T-helper 17 cell (primary cell): ENCODE measurements at places on chromosomes 5 and 9. TPM values are rescaled to one million over a fixed set of nuclear protein-coding genes. Genes with fewer than 3 reads are reported as not detected.

DNA sequence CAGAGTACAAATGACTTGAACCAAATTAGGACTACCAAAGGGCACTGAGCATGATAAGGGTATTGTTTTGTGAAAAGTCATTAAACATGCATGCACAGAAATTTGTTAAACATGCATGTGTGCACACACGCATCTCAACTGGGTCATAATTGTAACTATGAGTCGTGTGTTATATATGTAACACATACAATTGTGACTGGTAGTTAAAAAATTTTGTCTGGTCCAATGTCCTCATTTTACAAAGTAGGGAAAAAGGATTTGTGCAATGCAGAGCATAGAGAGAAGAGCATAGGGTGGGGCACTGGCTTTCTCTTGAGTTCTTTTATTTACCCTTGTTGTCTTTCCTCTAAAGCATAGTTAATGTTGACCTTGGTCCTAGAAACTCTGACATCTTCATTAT lies 19.3 kb upstream of the IGFBPL1 start:
- H3K27me3 ChIP-seq, result peaks cover 19% of the 10 kb centered on the region
- no peak overlapping the region for H3K4me3 ChIP-seq
- H3K27ac ChIP-seq, result no peak overlapping the region
- H3K4me1 ChIP-seq, result peaks cover 5% of the 10 kb centered on the region
- peaks cover 2% of the 10 kb centered on the region for H3K36me3 ChIP-seq

DNA sequence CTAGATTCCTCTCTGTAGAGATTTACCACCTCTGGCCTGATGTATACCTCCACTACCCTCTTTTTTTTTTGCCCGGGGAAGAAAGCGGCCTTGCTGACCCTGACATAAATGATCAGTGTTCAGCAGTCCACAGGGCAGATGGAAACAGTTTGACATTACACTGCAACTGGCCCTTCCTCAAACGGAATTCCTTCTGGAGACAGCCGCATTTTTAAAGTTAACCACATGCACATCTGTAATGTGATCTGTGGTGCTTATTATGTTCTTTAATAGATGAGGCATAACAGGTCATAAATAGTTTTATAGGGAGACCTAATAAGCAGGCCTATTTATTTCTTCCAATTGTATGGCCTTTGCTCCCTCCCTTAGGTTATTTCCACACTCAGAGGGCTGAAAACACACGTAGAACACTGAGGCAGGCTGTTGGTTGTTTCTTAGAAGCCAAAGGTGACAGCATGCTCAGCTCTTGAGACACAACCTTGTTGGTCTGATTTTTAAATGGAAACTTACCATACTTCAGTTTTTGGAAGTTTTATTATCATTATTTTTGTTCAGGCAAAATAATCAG lies 84.0 kb upstream of the APC start:
- H3K4me3 ChIP-seq, result no peak overlapping the region
- H3K27me3 ChIP-seq, result peaks cover 48% of the 10 kb centered on the region
- H3K27ac ChIP-seq, result no peak overlapping the region
- DNase-seq, result no peak

- H3K36me3 ChIP-seq, result peaks cover 2% of the 10 kb centered on the region
- peaks cover 7% of the 10 kb centered on the region for H3K4me1 ChIP-seq
- no peak overlapping the region for H3K27ac ChIP-seq
- H3K4me3 ChIP-seq, result no peak overlapping the region
These were observed 107.9 kb downstream of the NDUFAF2 start for GRCh38 chr5:61052882-61053281.

DNA sequence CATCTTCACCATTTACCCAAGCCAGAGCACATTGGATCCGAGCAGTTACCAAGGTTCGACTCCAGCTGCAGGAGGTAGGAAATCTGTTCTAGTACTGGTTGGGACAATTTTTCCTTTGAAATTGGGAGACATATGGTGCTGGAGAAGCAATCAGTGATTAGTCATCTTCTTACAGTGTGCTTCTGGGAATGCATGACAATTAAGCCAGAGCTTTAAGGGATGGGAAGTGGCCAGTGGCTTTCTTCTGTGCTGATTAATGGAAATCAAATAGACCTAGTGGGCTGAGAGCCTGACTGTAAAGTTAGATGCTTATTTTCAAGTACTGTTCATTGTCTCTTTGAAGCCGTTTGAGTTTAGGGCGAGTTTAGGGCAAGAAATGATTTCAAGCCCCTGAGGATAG lies 152.1 kb downstream of the UNC13B start:
- no peak overlapping the region for H3K4me3 ChIP-seq
- H3K27me3 ChIP-seq, result peaks cover 3% of the 10 kb centered on the region
- DNase-seq, result no peak
- no peaks in the 10 kb centered on the region for H3K4me1 ChIP-seq
- no peak overlapping the region for H3K27ac ChIP-seq
- no peaks in the 10 kb centered on the region for H3K36me3 ChIP-seq

DNA sequence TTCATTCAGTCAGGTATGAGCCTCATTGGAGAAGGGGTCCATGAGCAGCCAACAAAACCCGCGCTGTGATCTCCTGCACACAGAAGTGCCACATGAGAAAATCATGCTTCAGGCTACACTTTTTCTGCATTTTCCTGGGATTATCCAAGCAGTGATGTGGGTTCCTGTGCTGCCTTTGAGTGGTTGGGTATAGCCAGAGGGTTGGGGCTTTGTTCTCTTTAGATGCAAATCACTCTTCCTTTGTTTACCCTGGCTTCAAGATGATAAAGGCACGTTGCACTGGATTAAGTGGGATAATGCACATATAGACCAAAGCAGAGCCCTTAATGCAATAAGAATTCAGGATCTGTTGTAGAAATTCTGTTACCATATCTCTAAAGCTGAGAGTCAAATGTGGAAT lies 18.7 kb downstream of the ECM2 start:
- H3K27me3 ChIP-seq, result no peaks in the 10 kb centered on the region
- H3K27ac ChIP-seq, result no peak overlapping the region
- H3K4me1 ChIP-seq, result peaks cover 4% of the 10 kb centered on the region
- no peak overlapping the region for H3K4me3 ChIP-seq
- no peak for DNase-seq
- peaks cover 2% of the 10 kb centered on the region for H3K36me3 ChIP-seq

- no peaks in the 10 kb centered on the region for H3K36me3 ChIP-seq
- no peaks in the 10 kb centered on the region for H3K4me1 ChIP-seq
- no peaks in the 10 kb centered on the region for H3K27me3 ChIP-seq
- no peak overlapping the region for H3K27ac ChIP-seq
These were observed 97.7 kb upstream of the HCN1 start for GRCh38 chr5:45793638-45794532.

DNA sequence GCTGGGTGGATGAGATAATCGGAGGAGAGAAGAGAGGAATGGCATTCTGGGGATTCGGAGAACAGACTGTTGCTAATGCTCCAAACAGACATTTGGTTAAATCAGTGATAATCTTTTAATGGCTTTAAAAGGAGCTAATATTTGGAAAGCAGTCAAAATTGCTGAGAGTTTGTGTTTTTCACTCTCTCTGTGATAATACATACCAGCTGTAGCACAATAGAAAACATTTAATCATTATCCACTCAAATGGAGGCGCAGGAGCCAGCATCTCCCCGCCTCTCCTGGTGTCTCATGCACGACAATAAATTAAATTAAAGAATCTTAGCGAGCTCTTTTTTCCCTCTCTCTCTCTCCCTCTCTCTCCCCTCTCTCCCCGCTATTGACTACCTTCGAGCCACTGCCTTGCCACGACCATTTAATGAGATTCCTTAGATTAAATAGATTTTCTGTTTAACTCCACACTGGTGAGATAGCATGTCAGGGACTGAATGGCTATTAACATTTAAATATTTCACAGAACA lies 268.6 kb upstream of the MVB12B start:
- no peak overlapping the region for H3K4me3 ChIP-seq
- DNase-seq, result no peak
- no peak overlapping the region for H3K27ac ChIP-seq
- peaks cover 73% of the 10 kb centered on the region for H3K27me3 ChIP-seq
- H3K36me3 ChIP-seq, result no peaks in the 10 kb centered on the region

- H3K4me1 ChIP-seq, result no peaks in the 10 kb centered on the region
- peaks cover 28% of the 10 kb centered on the region for H3K27me3 ChIP-seq
- no peak overlapping the region for H3K4me3 ChIP-seq
- H3K27ac ChIP-seq, result no peak overlapping the region
- no peak for DNase-seq
These were observed 296.8 kb downstream of the EBF1 start for GRCh38 chr5:158802941-158803341.

GRCh38 chr5:148849461-148849860 lies 23.1 kb downstream of the ADRB2 start:
- peak overlapping the region; percentile 80 for H3K27ac ChIP-seq
- peak overlapping the region; percentile 43 for H3K4me3 ChIP-seq
- H3K27me3 ChIP-seq, result no peaks in the 10 kb centered on the region
- DNase-seq, result no peak
- peaks cover 40% of the 10 kb centered on the region for H3K4me1 ChIP-seq

DNA sequence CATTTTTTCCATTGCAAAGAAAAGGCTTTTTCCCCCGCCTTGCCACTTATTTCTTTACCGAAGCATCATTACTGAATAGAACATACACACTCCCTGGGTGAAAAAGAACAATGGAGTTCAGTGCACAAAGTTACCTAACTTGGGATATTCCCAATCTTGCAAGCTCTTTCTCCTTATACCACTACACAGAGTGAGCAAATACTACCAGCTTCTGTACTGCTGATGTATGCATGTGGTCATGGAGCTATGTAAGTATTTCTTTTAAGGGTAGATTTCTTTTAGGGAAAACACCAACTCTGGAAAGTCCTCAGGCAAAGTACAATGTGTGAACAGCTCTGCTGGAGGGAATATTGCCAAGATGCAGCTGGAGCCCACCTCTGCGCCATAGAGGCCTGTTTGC lies 81.1 kb downstream of the AOPEP start:
- DNase-seq, result no peak
- H3K27me3 ChIP-seq, result no peaks in the 10 kb centered on the region
- H3K4me3 ChIP-seq, result no peak overlapping the region
- peaks cover 15% of the 10 kb centered on the region for H3K4me1 ChIP-seq
- no peak overlapping the region for H3K27ac ChIP-seq

DNA sequence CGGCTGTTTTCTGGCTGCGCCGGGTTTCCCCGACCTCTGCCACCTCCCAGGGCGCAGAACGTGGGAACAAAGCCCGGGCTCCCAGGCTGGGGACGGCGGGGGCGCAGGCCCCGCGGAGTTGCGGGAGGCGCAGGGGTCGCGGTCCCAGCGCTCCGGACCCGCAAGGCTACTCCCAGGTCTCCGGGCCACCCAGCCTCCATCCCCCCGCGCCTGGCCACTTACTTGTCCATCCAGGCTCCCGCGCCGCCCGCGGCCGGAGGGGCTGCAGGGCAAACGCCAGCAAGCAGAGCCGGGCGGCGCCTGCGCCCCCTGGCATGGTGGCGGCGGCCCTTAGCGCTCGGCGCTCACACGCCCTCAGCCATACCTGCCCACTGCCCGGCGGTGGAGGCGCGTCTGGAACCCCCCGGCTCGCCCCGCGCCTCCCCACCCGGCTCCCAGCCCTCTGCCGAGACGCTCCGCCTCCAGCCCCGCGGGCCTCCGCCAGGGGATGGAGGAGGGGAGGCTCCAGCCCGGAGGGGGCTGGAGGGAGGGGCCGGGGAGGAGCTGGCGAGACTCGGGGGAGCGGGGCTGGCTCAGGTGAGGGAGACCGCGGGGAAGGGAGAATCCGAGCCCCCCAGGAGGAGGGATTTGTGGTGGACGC lies at the start of gene ADAM19:
ADAM19 (minus strand) TSS at position 395 of the 640 bp plus-strand sequence; CDS start at position 316, 79 bp downstream.
- H3K27me3 ChIP-seq, result no peaks in the 10 kb centered on the region
- H3K27ac ChIP-seq, result peak within 1 kb of the TSS; percentile 99
- H3K36me3 ChIP-seq, result peaks cover 9% of the 10 kb centered on the region
- peak within 1 kb of the TSS; percentile 100 for H3K4me3 ChIP-seq

DNA sequence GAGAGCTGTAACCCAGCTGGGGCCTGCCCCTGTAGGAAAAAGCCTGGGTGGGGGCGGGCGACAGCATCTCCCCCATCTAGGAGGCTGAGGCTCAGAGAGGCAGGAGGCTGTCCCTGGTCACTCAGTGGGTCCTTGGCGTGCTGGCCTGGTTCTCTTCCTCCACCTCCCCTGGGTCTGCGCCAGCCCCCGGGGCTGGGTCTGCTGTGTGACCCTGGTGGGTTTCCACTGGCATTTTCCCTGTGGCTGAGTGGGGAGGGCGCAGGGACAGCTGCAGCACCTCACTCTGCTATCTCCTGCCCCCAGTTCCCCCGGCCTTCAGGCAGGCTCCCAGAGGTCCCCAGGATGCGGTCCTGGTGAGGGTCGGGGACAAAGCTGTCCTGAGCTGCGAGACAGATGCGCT lies 59.5 kb upstream of the ASS1 start:
- H3K4me3 ChIP-seq, result no peak overlapping the region
- peaks cover 26% of the 10 kb centered on the region for H3K27me3 ChIP-seq
- H3K27ac ChIP-seq, result no peak overlapping the region
- no peaks in the 10 kb centered on the region for H3K36me3 ChIP-seq
- peaks cover 2% of the 10 kb centered on the region for H3K4me1 ChIP-seq
- DNase-seq, result no peak

DNA sequence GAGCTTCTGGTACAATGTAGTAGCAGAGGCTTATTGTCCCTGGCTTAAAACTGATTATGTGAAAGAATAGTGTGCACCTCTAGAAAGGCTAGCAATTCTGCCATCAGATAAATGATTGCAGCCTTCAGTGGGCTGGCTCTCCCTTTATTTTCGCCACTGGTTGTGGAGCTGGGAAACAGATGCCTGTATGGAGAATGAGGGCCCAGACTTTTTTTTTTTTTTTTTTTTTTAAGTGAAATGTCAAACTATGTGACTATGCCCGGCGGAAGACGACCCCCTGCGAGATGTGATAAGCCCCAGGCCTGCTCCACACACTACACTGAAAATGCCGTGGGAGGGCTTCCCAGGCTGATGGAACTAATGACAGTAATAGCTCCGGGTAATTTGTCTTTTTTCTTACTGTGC lies 28.7 kb downstream of the ISL1 start:
- H3K4me3 ChIP-seq, result no peak overlapping the region
- no peak for DNase-seq
- H3K4me1 ChIP-seq, result no peaks in the 10 kb centered on the region
- H3K27me3 ChIP-seq, result no peaks in the 10 kb centered on the region
- H3K36me3 ChIP-seq, result no peaks in the 10 kb centered on the region

- H3K4me1 ChIP-seq, result no peaks in the 10 kb centered on the region
- DNase-seq, result no peak
- H3K4me3 ChIP-seq, result no peak overlapping the region
- H3K27me3 ChIP-seq, result no peaks in the 10 kb centered on the region
These were observed 208.1 kb downstream of the CAVIN4 start for GRCh38 chr9:100785946-100786345.

DNA sequence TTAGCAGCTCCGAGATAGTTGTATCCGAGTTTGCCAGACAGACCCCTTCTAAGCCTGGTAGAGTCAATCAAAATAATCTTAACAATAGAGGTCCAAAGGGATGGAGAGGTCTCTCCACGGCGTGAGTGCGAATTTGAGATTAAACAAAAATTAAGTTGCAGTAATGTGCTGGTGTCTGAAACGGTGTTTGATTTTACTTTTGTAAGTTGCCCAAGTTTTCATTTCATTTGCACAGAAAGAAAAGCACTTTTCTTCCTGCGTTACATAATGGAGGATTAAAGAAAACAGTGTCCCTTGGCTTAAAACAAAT lies 1.2 kb downstream of the IRX1 start:
- no peaks in the 10 kb centered on the region for H3K4me1 ChIP-seq
- DNase-seq, result no peak
- H3K4me3 ChIP-seq, result no peak overlapping the region
- H3K27me3 ChIP-seq, result peaks cover 61% of the 10 kb centered on the region
- no peak overlapping the region for H3K27ac ChIP-seq
- H3K36me3 ChIP-seq, result peaks cover 11% of the 10 kb centered on the region

The ESM1 gene
- not detected for total RNA-seq

The PCDHB9 gene
- total RNA-seq, result not detected

The KIF20A gene
- total RNA-seq, result 0.27 TPM

The LECT2 gene
- total RNA-seq, result not detected

The YIPF5 gene
- 40.3 TPM for total RNA-seq

The LARP1 gene
- 125 TPM for total RNA-seq
